ENCODE measurements at places on chromosomes 4 and X.
A peak's percentile ranks its signal among the peaks of the same experiment; 100 is the strongest.

DNA sequence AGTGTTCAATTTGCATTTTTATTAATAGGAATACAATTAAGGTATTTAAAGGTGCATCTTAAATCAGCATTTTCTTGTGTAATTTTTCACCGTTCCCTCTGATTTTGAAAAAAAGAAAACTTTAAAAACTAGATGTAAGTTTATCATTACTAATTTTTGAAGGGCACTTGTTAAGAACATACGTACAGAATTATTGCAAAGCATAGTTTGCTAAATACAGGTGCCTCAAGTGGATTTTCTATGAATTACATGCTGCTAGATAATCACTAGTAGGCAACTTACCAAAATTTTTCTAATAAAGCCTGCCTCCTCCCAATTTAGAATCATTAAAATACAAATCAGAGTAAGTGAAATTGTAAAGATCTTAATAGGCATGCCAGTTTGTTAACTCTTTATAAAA lies 8.5 kb downstream of the CNKSR2 start:
- DNase-seq = no peak

DNA sequence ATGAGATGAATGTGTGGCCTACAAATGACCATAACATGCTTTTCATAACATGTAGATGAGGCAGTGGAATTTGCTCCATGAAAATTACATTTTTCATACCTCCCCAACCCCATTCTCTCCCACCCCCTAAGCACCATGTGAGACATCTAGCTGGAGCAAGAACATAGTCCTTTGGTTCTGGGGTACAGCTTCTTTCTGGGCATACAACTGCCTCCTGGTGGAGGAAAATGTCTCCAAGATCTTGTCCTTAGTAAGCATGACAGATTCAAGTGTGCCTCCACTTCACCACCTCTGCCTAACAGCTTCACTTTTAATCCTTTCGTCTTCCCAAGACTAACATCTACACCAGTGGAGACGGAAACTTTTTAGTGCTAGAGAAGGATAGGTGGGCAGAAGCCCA lies 8.0 kb downstream of the EXOC1L start:
- DNase-seq = no peak

DNA sequence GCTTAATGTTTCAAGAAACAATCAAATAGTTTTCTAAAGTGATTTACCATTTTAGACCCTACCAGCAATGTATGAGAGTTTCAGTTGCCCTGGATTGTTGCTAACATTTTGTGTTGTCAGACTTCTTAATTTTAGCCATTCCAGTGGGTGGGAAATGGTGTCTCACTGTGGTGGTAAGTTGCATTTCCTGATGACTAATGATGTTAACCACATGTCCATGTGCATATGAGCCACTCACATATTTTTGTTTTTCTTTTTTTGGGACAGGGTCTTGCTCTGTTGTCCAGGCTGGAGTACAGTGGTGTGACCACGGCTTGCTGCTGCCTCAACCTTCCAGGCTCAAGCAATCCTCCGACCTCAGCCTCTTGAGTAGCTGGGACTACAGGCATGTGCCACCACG lies 48.3 kb downstream of the MED28 start:
- no peak for DNase-seq

- peak; percentile 2 for DNase-seq
These were observed 103.6 kb downstream of the PRKX start for GRCh38 chrX:3609810-3610209.

GRCh38 chr4:116636917-116637316 lies 448.5 kb downstream of the TRAM1L1 start:
- DNase-seq = no peak
